ENCODE measurements at places on chromosomes 5 and 9.

DNA sequence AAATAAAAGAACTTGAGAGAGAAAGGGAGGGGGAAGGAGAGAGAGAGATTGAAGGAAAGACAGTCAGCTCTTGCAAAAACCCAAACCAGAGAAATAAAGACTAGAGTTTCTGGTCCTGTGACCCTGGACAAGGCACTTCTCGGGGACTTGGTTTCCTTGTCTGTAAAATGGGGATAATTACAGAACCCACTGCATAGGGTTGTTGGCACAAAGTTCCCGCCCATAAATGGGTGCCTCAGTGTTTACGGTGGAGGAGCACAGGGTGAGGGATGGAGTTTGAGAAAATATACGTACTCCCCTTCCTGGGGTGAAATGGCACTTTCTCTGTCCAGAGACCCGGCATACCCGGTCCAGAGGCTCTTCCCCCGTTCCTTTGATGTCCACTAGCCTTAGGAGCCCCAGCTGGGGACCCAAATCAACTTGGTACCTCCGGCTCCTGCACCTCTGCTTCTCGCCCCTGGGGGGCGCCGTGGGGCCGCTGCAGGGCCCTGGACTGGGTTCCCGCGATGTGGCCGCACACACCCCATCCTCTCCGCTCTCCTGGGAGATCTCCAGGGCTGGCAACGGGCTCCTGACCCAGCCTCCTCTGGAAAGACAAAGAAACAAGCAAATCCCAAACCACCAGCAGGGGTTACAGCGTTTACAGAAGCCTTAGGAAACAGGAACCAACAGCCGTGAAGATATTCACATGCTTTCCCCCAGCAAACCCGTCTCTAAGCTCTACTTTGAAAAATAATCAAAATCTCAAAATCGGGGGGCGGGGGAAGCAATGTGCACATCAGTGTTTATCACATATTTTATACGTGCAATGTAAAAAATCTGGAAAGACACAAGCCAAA is 26.3 kb downstream of the PTGES start:
- peak; percentile 72 for DNase-seq

DNA sequence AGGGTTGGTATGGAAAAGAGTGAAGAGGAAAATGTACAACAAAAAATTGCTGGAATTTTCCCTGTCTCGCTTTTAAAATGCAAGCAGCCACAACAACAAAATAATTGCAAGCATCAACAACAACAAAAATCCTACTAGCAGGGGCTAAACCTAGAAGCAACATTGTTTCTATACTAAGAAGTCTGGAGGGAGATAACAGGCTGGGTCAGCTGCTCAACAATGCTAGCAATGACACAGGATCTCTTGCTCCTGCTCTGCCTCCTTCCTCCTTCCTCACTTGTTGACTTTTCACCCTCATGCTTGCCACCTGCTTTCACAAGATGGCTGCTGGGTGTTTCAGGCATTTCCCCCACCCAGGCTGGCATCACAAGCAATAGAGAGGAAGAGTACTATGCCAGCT is 7.6 kb upstream of the AOPEP start:
- no peak for DNase-seq

- no peak for DNase-seq
Measured at GRCh38 chr9:4430432-4431261, 59.6 kb upstream of the SLC1A1 start.

DNA sequence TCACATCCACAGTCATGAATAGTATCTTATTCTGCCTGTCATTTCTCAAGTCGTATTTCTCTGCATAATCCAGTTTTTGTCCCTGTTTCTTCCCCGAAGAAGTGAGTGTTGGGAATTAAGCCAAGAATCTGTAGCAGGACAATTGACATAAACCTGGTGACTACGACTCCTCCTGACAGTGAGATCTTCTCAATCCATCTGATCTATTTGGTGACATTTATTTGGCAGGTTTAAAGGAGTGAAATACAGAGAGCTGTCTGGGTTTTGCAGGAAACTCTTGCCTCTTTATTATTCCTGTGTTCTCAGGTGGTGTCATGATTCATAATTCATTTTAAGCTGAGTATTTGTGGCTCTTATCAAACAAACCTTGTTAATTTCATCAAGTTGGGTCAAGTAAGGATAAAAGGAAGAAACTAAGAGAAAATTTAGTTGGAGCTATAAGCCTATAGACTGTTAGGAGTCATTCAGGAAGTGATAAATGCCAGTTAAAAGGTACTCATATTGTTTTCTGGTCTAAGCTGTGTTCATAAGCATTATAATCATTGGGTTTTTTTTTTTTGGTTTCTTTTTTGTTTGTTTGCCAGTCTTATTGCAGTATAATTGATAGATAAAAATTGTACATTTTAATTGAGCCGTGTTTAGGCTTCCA is 95.9 kb upstream of the PCSK1 start:
- no peak for DNase-seq

DNA sequence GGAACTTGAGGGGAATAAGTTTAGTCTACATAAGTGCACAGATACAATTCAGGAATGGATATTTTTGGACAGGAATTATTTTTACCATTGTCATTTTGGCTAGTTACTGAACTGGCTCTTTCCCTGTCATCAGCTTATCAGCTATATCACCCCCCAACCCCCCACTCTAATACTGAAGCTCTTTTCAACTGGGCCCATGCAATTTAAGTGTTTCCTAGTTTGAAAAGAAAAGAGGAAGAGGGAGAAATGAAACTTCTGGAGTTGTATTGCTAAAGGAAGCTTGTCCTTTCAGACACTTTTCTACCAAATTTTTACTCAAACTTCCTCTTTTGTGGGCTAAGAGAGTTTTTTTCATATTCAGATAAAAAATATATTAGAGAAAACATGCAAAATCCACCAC is 18.5 kb upstream of the TIMD4 start:
- DNase-seq: no peak

GRCh38 chr9:132369421-132369820 is 14.6 kb upstream of the SETX start:
- no peak for DNase-seq

DNA sequence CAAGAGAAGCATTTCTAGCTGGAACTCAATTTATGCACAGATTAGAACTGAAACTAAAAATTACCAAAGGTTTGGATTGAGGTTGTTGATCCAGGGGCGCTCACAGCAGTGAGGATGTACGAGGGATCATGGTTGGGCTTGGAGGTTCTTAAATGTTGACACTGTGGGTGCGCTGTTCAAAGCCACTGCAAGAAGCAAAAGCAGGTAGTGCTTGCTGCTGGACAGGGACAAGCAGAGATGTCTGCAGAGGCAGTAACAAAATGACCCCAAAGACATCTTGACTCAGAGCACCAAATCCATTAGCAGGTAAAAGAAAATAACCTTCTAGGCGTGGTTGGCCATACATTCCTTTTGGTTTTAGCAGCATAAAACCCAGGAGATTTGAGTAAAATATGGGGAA is 468.4 kb downstream of the ZSWIM6 start:
- no peak for DNase-seq

DNA sequence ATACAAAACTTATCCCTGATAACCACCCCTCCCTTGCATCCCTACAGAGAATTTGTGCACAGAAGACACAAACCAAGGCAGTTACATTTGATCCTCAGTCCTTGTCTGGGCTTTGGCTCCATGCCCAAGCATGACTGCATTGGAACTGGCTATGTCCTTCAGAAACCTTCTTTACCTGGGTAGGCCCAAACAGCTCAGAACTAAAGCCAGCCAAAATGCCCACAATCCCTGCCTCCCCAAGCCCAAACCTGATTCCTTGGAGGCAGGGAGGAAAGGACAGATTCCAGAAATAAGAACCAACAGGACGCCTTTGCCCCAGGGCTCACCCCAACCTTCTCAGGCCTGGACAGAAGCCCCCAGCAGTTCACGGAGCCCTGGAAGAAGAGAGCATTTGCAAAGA is 8.2 kb downstream of the IL17B start:
- DNase-seq: no peak

GRCh38 chr5:126368239-126368812 is 54.9 kb upstream of the GRAMD2B start:
- peak; percentile 42 for DNase-seq

DNA sequence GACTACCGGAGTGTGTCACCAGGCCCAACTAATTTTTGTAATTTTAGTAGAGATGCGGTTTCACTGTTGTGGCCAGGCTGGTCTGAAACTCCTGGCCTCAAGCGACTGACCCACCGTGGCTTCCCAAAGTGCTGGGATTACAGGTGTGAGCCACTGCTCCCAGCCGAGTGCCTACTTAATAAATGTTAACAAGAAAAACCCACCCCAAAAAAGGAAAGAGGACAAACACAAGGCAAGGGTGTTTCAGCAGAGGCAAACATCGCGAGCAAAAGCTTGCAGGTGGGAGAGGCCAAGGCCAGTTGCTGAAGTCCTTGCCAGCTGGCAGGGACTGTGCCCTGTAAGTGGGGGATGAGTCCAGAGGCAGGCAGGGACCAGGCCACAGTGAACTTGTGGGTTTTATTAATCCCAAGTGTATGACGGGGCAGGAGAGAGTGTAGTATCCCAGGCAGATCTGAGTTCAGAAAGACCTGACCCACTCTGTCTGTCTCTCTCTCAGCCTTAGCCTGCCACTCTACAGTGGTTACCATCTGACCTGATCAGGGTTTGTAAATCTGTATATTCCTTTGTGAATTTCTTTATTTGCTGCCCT is 6.4 kb upstream of the FPGS start:
- no peak for DNase-seq

DNA sequence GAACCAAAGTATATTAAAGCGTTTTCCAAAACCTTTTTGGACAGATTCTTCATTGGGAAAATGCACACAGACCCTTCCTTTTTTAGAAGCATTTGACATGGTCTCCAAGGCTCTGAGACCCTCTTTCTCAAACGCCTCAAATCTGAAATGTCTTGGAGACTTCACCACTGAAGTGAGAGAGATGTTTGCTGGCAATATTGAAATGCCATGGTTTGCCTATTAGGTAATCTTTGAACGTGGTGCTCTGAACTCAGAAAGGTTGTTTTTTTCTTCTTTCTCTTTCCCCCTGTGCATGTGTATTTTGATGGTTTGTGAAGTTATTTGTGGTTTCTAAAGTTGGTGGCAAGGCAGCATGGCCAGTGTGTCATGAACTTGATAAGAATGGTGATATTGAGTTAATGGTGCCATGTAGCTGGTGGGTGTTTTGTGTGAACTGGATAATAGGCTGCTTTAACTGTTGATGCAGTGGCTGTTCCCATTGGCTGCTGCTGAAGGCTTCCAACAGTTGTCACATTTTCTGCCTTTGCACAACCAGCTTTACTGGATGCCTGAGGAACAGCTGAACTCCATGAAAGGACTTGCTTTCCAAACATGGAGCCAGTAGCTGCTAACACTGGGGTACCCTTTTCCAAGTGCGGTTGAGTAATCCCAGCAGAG is 1.7 kb downstream of the PALM2AKAP2 start:
- no peak for DNase-seq

- no peak for DNase-seq
Measured at GRCh38 chr5:22460189-22460588, 393.0 kb downstream of the CDH12 start.

DNA sequence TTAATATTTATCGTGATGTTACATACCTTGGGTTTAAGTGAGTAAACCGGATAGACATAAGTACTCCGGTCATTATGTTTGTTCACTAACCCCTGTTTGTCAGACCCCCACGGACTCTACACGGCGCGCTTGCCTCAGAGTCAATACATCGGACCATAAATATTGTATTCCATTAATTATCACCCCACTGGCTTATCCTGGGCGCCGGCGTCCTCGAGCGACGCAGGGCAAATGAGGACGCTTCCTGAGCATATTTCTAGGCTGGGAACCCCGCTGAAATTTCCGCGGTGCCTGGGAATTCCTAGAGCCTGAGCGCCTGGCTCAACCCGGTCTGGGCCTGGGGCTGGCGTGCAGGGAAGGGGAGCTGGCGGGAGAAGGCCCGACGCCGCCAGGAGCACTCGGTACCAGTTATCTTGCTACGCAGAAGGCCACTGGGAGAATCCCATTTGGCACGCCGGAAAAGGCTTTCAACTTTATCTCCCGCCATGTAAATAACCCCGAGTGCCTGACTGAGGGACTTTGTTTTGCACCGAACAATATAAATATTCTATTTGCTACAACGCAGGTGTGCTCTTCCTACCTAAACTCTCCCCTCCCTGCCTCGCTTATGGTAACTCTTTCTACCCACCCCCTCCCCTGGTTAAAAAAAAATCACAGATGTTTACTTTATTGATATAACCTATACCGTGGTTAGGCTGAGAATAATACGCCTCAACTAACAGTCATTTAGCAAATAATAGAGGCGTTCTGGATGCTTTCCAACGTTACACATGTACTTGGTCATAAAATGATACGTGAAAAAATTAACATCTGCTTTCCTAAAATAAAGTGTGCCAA is 19.4 kb downstream of the NR2F1 start:
- DNase-seq: no peak

DNA sequence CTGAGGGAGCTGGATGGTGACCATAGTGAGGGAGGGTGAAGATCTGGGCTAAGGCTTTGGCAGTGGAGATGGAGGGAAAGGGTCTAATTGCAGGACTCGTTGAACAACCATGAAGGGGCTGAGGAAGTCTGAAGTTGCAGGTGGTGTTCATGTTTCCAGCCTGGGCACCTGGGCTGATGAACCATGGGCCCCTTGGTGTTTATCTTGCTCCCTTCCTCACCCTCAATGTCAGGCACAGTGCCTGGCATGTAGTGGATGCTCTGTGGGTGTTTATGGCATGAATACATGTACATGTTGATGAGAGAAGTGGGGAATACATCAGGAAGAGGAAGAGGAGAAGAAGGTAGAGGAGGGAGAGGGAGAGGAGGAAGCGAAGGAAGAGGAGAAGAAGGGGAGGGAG is 31.3 kb upstream of the COL15A1 start:
- DNase-seq: no peak

- DNase-seq: peak; percentile 21
Measured at GRCh38 chr9:84667571-84668195, 1.8 kb upstream of the NTRK2 start.

DNA sequence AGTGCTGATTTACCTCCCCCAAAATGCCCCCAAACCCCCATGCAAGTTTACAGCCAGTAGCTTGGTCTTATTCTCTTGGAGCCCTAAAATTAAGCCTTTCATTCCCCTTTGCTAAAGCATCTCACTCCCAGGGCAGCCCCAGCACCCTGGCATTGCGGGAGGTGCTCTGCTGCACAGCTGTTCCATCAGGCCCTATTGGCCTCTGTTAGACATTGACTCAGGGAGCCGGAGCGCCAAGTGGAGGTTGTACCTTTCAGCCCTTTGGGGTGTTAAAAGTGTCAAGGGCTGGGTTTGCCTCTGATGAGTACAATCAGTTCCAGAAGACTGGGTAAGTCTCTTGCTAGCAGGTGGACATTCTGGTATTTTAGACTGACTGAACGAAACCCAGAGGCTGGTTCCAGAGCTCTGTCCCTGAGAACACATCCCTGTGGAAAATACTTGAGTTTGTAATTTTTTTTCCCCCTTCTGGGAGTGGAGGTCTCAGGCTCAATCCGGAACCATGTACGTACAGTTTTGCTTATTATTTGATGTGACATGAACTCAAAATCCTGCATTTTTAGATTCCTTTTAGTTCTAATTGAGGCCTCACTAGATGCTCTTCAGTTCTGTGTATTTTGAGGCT is 102.4 kb downstream of the UBE2R2 start:
- no peak for DNase-seq

DNA sequence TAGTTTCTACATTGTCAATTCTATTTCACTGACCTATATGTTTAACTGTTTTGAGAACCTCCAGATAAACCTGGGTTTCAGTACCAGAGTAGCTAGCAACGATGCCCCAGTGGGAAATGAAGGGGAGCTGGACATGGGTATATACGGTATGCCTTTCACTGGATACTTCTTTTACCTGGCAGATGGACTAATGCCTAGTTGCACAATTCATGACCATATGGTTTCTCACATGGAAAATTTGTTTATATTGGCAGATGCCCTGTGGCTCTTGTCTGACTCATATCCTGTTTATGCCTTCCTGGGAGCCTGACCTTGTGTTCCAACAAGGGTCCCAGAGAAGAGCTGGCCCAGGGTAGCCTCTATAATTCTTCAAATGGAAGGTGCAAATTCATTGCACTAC is 144.1 kb downstream of the MAT2B start:
- no peak for DNase-seq
